ENCODE measurements at places on chromosomes 2 and 18.

DNA sequence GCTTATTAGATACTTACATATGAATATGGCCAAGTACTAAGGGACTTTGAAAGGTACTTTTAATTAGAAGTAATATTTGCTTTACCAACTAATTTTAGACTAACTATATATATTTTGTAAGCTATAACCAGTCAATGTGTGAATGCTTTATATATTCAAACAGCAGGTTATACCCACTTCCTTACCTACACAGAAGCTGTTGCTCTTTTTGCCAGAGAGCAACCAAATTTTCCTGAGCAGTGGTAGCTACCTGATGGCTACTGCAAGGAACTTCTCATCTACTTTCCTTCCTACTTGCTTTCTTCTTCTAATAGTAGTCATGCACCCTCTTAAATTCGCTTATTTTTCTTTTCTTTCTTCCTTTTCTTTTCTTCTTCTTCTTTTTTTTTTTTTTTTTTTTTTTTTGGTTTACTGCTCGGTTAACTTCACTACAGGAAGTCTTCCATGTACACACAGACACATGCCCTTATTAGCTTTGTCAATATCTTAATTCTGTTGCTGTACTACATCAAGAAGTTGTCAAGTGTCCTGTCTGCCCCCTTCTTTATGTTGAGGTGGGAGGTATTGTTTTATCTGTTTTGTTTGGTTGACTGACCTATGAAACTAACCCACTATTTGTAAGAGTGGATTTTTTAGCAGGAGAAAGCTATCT lies 95.0 kb downstream of the EPC2 start:
- DNase-seq, result no peak

DNA sequence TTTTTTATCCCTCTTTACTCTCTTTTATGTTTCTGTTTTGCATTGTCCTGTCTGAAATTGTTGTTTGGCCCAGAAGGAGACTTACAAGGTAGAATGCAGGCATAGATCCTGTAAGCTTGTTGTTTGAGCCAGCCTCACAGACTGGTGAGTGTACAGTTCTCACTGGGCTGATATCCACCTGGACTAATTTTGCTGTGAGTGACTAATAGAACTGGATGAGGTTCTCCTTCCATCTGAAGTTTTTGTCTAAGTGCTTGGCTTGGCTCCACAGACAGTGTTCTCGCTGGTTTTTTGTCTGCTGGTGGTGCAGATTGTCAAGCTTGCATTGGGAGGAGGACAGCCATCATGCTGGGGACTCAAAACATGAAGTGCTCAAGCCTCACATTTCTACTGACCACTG lies 495.7 kb downstream of the TSN start:
- no peak for DNase-seq

DNA sequence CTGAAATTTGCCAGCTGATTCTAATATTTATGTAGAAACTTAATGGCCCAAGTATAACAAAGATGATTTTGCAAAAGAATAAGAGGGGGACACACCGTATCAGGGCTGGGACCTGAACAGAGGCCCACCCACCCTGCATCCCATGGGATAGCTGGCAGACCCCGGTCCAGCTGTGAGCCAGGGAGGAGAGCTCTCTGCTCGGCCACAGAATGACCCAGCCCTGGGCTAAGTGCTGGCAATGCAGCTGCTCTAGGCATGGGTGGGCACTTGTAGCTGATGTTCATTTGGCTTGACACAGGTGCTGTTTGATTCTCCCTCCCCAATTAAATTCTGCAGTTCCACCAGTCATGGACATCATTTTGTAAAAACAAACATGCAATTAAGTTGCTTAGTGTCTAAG lies 522.8 kb upstream of the RAB6C start:
- no peak for DNase-seq

DNA sequence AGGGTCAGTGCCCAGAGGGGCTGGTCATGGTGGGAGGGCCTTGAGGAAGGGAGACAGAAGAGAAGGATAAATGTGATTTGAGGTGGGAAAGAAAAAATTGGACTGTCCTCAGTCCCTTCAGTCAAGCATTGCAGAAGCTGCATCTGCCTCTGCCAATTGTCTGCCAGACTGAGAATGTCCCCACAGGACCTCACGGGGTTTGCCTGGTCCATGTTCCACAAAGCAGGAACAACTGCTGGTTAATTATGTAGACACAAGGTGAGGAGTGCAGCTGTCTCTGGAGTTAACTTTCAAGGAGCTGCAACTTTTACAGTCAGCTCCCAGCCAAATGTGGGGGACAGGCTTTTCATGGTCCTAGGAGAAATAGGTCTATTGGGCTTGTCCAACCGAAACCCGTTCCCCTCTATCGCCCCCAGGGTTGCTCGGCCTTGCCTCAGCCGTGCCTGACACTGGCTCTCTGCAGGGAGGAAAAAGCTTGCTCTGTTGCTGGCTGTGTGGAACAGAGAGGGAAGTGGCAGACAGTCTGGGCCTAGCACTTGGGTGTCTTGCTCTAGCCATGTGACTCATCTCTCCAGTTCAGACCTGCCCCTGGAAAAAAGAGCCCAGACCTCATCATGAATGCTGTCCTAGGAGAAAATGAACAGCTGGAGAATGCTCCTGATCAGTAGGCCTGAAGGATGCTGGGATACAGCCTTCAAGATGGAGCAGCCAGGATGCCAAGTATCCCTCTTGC lies 31.1 kb upstream of the PAX8 start:
- no peak for DNase-seq

GRCh38 chr2:240996834-240997140 lies 1.6 kb upstream of the SNED1 start:
- no peak for DNase-seq

GRCh38 chr2:180699657-180700361 lies 280.6 kb upstream of the UBE2E3 start:
- no peak for DNase-seq

- DNase-seq, result no peak
Observed at GRCh38 chr2:68217729-68218128, 34.6 kb downstream of the PPP3R1 start.

DNA sequence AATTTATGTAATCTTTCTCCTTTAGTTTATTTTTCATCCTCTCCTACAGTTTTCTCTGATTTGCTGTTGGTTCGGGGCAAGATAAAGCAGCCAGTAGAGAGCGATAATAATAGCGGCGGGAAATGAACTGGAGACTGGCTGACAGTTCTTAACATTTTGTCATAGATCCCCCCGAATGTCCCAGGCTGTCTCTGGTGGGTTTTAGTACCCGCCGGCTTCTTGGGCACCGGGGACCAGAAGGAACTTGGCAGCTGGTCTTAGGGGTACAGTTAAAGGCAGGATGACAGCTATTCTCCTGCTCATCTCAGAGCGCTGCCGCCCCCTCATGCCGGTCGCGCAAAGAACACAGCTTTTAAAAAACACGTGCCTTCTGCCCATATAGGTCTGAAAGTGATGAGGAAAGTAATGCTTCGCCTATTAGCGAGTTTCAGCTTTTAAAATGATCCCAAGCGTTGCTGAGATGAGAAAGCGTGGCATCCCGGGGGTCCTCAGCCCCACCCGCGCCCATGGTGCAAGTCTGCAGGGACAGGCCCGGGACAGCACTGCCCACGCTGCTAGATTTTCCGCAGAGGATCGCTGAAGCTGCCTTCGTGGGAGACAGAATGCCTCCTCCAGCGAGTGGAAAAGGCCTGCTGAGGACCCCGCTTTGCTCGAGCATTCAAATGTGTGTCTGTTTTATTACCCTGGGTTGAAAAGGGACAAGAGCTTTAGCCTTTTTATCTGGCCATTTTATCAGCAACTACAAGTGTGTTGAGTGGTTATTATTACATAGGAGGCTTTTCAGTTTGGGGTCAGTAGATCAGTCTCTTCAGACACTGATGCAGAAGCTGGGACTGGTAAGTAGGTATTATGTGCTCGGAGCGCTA lies 3.8 kb downstream of the ONECUT2 start:
- no peak for DNase-seq

- no peak for DNase-seq
Observed at GRCh38 chr2:106996171-106996769, 110.3 kb upstream of the ST6GAL2 start.

- DNase-seq, result no peak
Observed at GRCh38 chr2:61950571-61951315, 45.3 kb downstream of the COMMD1 start.

GRCh38 chr18:59047321-59048047 lies 92.2 kb upstream of the SEC11C start:
- no peak for DNase-seq

DNA sequence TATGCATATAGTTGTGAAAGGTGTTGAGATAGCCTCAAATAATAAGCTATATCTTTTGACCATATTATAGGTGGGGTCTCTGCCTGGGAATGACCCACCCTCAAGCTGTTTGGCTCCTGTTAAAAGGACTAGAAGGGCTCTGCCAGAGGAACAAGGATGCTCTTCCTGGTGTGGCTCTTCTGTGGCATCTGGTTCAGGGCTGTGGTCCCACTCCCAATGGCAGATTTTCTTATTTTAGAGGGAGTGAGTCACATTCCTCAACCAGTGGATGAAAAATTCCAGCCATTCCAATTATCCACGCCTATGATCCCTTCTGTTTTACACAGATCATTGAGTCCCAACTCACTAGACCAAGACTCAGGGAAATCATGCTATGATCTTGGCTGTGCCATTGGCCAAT lies 119.9 kb downstream of the PARD3B start:
- DNase-seq, result no peak

DNA sequence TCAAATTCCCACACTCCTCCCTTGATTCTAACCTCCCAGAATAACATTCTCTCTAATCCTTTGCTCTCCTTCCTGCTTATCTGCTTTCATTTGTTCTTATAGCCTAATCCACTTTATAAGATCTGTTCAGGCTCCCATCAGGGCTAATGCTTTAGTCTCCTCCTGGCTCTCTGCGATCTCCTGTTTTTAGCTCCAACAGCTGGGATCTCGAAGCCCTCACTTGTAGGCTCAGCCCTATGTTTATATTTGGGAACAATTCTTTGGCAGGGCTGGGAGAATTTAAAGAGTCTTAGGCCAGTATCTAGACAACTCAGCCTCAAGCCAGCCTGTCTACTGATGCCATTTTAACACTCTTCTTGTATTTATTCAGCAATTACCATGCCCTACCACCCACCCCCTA lies 27.2 kb upstream of the RAPH1 start:
- DNase-seq, result no peak

DNA sequence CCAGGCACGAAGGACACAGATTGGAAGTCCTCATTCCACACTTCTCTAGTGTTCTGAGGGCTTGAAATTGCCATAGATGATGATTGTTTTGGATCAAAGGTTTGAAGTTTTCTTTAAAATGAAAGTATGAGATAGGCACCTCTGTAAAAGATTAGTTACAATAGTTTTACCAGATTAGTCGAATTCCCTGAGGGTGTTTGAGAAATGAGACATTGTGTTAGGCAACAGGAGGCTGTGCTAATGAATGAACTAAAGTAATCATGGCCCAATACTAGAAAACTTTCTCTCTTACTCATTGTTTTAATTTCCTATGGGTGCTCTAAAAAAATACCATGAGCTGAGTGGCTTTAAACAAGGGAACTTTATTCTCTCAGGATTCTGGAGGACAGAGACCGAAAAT lies 421.7 kb downstream of the RNF144A start:
- no peak for DNase-seq

DNA sequence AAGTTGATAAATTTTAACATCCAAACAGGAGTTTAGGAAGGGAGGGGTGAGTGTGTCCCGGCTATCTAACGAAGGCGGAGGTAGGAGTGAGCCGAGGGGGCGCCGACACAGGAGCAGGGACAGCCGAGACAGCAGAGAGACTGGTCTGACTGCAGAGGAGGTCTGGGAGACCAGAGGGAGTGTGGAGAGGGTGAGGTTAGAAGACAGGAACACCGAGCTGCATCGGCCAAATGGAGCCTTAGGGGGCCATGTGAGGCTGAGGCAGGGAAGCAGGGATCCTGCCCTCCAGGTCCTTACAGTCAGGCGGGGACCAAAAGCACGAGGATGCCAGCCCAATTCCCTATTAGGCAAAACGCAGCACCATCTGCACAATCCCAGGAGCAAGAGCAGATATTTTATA lies 67.0 kb downstream of the SFXN5 start:
- no peak for DNase-seq

- peak; percentile 32 for DNase-seq
Observed at GRCh38 chr2:64865073-64865830, 123.9 kb upstream of the SLC1A4 start.

DNA sequence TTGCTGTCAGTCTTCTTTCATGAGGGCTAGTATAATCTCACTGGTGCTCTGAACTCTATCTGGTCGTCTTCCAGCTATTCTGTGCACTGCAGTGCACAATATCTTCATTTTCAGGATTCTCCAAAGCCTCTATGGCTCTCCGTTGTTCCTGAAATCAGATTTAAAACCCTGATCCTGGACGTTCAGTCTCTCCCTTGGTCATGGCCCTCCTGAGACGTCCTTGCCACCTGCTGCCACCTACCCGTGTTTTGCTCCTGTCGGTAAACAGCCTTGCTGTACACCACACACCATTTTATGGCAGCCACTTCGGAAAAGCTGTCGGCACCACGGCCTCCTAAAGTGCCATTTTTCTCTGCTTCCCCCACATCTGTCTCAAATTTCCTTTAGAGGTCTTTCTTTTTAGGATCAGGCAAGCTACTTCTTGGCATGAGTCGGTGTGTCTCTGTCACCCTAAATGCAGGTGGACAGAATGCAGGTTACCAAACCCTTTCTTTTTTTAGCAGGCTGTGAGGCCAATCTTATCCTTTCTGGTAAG lies 170.0 kb downstream of the HRH4 start:
- no peak for DNase-seq
